ENCODE measurements at places on chromosomes 3 and 15.

- no peak for DNase-seq
These were observed 27.3 kb upstream of the ABI3BP start for GRCh38 chr3:101020351-101021015.

DNA sequence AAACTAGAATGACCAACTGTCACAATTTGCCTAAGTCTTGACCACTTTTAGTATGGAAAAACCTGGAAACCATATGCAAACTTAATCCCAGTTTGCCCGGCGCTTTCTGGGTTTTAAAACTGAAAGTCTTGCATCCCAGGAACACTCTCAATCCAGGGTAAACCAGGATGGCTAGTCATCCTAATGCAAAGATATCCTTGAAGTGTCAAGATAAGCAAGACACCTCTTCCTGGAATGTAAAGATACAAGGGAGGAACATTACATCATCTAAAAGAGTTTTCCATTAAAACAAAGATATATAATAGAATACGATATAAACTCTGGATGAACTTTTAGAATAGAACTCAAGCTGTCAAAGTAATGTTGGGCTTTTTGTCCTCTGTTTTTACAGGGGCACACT, 188.5 kb downstream of the MAGI1 start:
- no peak for DNase-seq

DNA sequence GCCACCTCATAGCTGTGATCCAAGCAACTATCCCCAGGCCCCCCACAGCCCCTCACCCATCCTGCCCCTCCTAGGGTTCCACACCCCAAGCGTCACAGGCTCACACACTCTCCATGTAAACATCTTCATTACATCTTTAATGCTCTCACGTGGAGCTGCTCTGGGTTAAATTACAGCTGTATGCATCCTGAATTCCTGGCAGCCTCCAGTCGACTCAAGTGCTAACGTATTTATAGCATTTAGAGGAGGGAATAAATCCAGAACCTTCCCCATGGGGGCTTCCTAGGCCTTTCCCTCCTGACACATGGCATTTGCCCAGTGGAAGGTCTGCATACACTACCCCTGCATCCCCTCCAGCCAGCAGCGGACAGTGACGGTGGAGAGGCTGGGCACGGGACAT, 9.6 kb downstream of the C3orf18 start:
- no peak for DNase-seq

- no peak for DNase-seq
These were observed 87.1 kb downstream of the WNT7A start for GRCh38 chr3:13792512-13793371.

DNA sequence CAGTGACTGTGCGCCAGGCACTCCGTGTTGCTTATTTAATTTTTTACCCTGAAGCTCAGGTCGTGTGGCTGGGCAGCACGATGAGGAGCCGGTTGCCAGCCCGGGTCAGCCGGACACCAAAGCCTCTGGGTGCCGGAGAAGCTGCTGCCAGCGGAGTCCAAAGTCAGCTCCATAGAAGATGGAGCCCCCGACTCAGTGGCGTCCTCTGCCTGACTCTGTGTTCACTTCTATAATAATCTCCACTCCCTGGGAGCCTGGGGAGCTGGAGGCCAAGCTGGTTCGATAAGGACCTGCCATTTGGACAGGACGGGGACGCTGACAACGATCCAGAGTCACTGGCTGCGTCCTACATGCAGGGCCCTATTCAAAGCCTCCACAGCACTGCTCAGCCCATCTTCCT, 78.6 kb downstream of the VGLL4 start:
- no peak for DNase-seq

- DNase-seq = no peak
These were observed 136.7 kb downstream of the AQP9 start for GRCh38 chr15:58274885-58275284.

DNA sequence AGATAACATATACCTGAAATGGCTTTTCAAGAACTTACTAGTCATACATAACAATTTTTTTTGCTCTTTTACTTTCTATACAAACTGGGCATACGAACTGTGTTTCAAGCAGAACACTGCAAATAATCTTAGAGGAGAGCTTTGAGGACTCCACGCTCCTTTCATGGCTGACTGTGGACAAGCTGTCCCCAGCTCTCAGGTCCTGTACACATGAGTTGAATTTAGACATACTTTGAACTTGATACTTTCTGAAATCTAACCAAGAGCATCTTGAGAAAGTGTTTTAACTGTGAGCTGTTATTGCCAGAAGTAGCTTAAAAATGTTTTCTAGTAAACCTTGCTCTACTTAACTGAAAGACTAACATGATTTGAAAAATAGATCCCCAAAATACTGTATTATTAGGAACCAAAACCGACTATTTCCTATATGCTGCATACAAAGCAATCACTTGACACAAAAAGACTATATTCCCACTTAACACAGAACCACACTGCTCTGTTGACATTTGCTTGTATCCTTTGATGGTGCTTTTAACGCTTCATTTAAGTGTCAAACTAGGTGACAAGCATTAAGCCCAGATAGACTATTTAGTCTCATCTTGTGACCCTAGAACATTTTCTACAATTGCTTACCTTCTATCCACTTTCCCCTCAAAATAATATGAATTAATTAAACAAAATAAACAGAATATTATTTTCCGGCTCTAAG, 755.8 kb downstream of the ROBO1 start:
- DNase-seq = no peak

GRCh38 chr15:33226559-33227181, 32.2 kb upstream of the FMN1 start:
- no peak for DNase-seq

DNA sequence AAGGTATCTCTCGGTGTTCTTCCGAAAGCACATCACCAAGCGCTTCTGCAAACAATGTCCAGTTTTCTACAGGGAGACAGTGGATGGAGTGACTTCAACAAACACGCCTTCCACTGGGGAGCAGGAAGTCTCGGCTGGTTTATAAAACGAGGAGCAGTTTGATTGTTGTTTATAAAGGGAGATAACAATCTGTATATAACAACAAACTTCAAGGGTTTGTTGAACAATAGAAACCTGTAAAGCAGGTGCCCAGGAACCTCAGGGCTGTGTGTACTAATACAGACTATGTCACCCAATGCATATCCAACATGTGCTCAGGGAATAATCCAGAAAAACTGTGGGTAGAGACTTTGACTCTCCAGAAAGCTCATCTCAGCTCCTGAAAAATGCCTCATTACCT, 4.6 kb downstream of the CCR2 start:
- no peak for DNase-seq

- DNase-seq = no peak
These were observed 179.5 kb upstream of the PDZRN3 start for GRCh38 chr3:73804204-73804603.

GRCh38 chr15:89514596-89515406, 18.4 kb upstream of the RHCG start:
- DNase-seq = no peak

- DNase-seq = no peak
These were observed 539.1 kb downstream of the EDEM1 start for GRCh38 chr3:5726621-5727020.

GRCh38 chr3:129235344-129235917, 14.0 kb upstream of the COPG1 start:
- no peak for DNase-seq

- no peak for DNase-seq
These were observed 409.8 kb downstream of the GRM7 start for GRCh38 chr3:7270731-7271130.

DNA sequence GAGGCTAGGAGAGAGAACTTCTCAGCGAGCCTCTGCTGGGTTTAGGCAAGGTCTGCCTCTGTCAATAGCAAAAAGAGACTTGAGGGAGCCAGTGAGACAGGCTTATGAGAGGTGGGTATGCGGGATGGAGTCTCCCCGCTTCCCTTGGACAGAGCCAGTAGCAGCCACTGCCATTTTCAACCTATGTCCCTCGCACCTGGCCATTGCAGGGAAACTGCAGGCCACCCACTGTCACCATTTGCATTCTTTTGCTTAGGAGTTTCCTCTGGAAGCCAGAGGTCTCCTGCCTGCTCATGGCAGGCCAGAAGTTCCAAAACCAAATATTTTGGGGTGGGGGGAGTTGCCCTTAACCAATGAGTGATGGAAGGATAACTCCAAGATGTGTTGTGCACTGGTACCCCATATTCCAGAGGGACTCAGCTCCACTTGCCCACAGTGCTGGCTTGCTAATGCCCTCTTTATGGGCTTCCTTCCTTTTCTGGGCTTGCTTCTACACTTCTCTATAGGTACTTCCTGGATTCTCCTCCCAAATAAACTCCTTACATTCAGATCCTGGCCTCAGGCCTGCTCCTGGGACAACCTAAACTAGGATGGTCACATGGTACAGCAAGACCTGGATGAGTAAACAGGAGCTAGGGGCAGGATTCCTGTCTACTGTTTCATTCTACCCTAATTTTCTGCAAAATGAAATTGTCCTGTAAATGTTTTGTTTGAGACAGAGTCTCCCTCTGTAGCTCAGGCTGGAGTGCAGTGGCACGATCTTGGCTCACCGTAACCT, 108.9 kb upstream of the PROK2 start:
- DNase-seq = no peak

- no peak for DNase-seq
These were observed 6.4 kb upstream of the EXOG start for GRCh38 chr3:38489766-38490165.

GRCh38 chr3:112735926-112736325, 95.0 kb upstream of the CCDC80 start:
- DNase-seq = no peak

- DNase-seq = no peak
These were observed 215.6 kb upstream of the AZI2 start for GRCh38 chr3:28564211-28564610.

GRCh38 chr3:29385046-29385830, 104.4 kb downstream of the RBMS3 start:
- no peak for DNase-seq

GRCh38 chr3:7709376-7710082, 792.1 kb upstream of the LMCD1 start:
- no peak for DNase-seq

DNA sequence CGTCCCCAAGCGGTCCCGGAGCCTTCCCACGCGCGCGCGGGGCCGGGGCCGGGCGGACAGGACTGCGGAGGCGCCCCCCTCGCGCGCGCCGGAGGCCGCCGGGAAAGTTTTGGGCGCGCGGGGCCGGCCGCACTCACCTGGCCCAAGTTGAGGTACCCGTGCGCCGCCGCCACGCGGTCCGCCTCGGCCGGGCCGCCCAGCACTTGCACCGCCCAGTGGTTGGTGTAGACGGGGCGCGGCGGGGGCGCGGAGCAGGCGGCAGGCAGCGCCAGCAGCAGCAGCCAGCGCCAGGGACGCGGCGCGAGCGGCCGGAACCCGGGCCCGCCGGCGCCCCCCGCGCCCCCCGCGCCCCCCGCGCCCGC, 289 bp downstream of the PCSK6 start:
- no peak for DNase-seq

DNA sequence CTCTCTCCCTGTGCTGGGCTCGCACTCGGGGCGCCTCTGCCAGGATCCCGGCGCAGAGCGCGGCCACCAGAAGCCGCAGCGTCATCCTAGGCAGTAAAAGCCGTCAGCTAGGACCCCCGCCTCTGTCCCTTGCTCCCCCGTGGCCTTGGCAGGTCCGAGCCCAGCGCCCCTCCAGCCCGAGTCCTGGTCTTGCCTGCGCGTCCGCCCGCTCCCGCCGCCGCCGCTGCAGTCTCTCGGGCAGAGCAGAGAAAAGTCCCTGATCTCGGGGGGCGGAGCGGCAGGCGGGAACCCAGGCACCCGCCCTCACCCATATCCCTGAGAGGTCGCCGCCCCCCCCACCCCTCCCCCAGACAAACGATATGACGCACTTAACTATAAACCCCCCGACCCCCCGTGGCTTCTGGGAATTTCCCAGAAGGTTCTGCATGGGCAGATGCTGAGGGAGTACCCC, at the start of gene COL7A1:
COL7A1 (minus strand) TSS at position 255 of the 451 bp plus-strand sequence; CDS start at position 85, 170 bp downstream.
- DNase-seq = no peak

- no peak for DNase-seq
These were observed 27.8 kb upstream of the NFKBIZ start for GRCh38 chr3:101821503-101821902.

DNA sequence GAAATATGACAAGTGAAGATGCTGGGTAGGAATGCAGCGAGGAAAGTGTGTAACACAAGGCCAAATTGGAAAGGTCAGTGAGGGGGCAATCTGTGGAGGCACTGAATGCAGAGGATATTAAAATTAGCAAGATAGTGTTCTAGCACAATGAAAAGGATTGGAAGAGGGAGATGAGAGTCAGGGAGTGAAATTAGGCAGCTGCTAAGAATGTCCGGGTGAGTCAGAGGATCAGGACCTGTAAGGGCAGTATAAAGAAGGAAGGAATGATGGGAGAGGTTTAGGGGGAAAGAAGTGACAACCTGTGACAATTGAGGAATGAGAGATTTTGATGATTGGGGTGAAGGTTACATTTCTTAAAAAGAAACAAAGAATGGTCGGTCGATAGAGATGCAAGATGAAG, 103.5 kb downstream of the UBE3A start:
- no peak for DNase-seq

DNA sequence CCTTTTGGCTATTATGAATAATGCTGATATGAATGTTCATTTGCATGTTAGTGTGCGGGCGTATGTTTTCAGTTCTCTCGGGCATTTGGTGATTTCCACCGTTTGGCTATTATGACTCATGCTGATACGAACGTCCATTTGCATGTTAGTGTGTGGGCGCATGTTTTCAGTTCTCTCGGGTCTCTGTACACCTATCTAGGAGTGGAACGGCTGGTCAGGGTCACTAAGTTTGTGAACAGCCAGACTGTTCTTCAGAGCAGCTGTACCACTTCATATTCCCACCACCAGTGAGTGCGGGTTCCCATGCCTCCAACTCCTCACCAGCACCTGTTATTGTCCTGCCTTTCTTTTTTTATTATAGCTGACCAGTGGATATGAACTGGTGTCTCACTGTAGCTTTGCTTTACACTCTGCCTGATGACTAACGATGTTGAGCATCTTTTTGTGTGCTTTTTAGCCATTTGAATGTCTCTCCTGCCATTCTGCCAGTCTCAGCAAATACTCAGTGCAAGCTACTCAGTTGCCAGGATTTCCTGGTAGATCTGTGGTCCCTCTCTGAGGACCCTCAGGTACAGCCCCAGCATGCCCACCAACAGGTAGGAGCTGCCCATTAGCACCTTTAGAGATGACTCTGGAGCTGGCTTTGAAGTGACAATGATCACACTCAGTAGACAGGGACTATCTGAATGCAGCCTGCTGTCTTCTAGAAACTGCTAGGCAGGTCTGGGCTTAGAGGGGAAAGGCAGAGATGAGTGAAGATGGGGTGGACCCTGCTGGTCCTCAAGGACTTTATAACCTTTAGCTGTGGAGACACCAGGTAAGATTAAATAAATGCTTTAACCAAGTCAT, 141.1 kb downstream of the XXYLT1 start:
- no peak for DNase-seq

- no peak for DNase-seq
These were observed 10.5 kb downstream of the ELP6 start for GRCh38 chr3:47503033-47503432.

GRCh38 chr15:67180514-67181191, 73.8 kb downstream of the AAGAB start:
- DNase-seq = no peak

- DNase-seq = no peak
These were observed 193.3 kb upstream of the PROK2 start for GRCh38 chr3:71978150-71978721.

- no peak for DNase-seq
These were observed 8.0 kb upstream of the KBTBD8 start for GRCh38 chr3:66989860-66990696.

Data from substantia nigra (tissue), 51 donors.